ENCODE measurements at places on chromosomes 6 and 20.

DNA sequence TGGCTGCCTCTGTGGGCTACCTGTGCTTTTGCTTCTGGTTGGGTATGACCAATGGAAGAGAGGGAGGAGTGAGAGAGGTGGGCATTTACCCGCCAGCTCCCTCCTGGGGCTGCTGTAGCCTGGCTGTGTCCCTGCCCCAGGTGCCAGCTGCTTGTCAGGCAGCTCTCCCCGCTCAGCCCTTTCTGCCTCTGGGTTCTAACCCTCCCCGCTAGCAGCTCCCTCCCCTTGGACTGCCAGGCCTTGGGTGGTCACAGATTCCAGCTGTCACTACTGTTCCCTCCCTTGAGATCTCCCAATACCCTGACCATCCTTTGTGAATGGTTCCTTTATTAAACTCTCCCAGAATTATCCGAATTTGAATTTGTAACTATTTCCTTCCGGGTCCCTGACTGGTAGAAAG is 95.5 kb upstream of the RNF24 start:
- no peak for DNase-seq

- DNase-seq: no peak
These were observed 326.7 kb upstream of the NOX3 start for GRCh38 chr6:155782320-155782731.

DNA sequence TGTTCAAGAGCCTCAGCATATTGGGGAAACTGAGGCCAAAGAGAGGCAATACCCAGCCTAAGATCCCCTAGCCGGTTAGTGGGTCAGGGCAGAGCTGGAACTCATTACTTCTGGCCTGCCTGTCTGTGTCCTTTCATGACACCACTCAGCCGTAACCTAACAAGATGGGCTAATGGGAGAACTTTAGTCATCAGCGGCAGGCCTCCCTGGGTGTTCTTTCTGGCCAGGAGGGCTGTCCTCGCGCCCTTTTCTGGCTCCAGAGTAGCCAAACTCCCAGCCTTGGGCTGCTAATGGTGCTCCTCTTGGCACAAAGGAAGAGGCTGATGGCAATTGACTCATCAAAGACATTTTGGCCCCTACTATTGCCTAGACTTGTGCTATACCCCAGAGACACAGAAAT is 76.6 kb downstream of the NCR2 start:
- no peak for DNase-seq

DNA sequence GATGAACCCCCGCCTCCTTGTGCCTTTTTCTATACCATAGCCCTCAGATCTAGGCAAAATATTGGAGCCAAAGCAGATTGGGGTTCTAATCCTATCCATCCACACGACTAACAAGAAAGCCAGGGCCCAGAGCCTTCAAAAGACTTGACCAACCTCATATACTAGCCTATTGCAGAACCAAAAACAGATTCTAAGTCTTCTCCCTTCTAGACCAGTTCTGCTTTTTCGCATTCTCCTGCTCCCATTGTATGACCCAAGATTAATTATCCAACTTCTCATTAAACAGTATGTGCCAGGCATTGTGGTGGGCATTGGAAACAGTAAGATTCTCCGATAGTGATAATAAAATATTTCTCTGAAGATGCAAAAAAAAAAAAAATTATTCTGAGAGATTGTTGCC is 113.7 kb upstream of the JARID2 start:
- no peak for DNase-seq

DNA sequence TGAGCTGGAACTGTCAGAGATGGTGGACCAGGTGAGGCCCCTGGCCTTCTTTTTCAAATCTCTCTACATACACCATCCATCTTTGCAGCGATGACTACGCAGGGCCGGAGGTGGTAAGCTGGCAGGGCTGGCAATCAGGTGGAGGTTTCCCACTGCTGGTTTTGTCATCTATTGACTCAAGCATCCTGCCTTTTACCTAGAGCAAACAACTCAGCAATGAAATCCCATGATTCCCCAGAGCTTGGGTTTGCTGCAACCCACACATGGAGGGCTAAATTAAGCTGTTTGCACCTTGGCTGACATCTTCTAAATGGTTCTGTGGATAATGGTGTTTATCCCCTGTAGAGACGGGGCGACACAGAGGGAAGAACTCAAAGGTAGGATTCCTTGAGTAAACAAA is 170.2 kb downstream of the SCP2D1 start:
- no peak for DNase-seq

DNA sequence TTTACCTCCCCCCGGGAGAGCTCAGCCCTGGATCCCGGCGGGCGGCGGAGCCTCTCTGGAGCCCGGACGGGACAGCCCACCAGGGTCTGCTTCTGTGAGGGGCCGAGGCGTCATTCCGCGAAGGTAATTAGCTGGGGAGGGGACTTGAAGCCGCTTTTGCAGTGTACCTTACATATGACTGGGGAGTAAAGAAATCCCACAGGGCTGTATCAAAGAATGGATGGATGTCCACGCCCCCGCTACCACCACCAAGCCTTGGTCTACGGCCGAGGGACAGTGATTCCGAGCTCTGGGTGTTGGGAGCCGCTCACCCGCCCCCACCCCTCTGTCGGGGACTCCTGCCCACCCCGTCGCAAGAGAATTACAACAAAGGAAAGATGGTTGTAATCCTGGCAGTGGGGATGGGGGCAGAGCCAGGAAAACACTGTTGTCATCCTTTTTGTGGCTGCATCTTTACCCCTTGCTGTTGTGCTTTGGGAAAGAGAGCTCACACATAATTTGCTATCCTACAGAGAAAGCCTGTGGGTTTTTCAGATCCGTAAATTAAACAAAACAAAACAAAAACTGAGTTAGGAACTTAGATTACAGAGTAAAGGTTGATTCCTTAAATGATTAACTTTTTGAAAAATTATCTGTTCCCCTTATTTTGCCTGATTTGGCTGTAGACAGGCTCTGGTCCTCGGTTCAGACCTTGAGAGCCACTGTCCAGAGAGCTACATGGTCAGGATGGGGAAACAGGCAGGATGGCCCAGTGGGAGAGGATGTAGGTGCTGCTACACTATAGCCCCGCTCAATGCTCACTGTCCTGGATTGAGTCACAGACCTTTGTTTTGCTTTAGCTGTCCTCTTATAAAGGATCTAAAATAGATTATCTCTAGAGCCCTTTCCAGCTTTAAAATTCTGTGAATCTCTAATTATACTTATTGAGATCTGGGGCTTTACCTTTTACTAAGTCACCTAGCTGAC is 997 bp upstream of the FBXO30 start:
- DNase-seq: no peak

- DNase-seq: no peak
These were observed 17.8 kb downstream of the MAN1A1 start for GRCh38 chr6:119331663-119332286.

- DNase-seq: no peak
These were observed 40.4 kb upstream of the RAB23 start for GRCh38 chr6:57262488-57262887.

GRCh38 chr20:63009045-63009961 is 2.5 kb upstream of the BHLHE23 start:
- DNase-seq: peak; percentile 79

- no peak for DNase-seq
These were observed 42.7 kb downstream of the ANKRD6 start for GRCh38 chr6:89475634-89476033.

GRCh38 chr20:60748086-60748485 is 504.0 kb upstream of the CDH4 start:
- DNase-seq: no peak

GRCh38 chr6:163720005-163720404 is 305.5 kb downstream of the QKI start:
- no peak for DNase-seq

DNA sequence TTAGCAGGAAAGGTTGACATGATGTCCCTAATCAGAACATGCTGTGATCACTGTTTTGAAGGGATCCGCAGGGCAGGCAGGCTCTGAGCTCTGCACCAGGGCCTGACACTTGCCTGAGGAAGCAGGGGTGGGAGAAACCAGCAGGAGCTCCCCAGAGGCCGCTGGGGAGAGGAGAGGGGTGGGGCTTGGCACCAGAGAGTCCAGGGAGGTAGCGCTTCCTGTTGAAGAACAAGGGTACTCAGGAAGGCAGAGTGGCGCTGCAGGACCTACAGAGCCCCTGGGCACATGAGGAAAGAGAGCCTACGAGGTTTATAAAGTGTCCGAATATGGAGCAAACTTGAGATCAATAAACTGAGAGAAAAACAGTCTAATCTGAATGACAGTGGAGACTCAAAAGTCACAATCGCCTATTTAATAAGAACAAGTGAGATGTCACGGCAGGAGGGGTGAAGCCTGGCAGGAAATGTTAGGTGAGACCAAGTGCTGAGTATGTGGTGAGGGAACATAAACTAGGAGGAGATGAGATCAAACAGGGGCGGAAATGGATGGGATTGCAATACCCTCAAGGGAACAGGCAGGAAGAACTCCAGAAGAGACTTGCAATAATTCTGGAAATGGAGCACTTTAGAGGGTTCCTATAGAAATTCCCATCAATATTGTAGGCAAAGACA is 5.8 kb upstream of the TBXT start:
- DNase-seq: no peak

- no peak for DNase-seq
These were observed 86.9 kb downstream of the RAMACL start for GRCh38 chr6:166499350-166500163.

DNA sequence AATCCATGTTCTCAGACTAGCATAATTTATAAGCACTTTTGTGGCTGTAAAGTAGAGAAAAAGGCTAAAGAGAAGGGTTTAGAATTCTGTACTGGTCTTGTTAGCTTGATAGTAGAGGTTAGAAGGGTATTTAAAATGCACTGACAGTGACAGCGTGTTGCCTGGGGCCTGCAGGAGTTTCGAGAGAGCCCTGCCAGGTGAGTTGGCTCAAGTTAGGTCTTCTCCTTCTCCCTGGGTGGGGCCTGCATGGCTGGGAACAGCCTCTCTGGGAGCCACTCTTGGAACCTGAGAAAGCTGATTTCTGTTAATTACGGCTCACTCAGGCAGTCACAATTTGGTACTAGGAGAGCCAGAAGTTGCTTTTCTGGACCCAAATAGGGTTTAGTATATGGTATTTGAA is 103.7 kb downstream of the ARID1B start:
- no peak for DNase-seq

GRCh38 chr20:34404803-34405202 is 41.7 kb downstream of the ITCH start:
- DNase-seq: no peak

GRCh38 chr6:159305159-159305558 is 136.0 kb downstream of the FNDC1 start:
- no peak for DNase-seq

DNA sequence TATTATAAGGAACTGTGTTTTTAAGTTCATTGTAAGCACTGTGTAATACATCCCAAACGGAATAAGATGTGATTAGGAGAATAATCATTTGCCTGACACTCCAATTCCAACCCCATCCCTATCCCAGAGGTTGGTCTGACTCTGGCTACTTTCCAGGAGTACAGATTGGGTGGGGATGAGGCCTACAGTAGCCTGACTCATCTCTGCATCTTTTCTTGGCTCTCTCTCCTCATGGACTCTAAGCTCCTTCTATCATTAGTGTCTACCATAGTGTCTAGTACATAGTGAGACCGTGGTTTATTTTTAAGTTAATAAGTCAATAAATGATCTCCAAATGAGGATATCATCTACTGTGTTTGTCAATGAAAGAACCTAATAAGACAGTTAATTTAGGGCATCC is 92.2 kb upstream of the CNKSR3 start:
- no peak for DNase-seq

DNA sequence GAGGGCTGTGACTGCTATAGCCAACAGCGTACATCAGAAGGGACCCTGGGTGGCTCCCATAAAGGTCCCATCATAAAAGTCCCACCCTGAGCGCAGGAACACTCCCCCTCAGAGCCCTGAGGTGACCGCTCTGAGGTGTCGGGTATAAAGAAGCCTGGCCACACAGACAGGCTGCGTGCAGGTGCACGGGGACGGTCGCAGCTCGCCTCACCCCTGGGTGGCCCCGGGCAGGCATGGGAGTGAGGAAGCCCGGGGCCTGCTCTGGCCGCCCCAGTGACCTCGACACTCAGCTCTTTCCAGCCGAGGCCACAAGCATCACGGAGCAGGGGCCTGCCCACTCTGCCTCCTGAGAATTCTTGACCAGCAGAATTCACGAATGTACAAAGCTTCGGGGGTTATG is 14.4 kb upstream of the RNASET2 start:
- DNase-seq: no peak

- DNase-seq: no peak
These were observed 19.1 kb upstream of the CD93 start for GRCh38 chr20:23105193-23105592.

- no peak for DNase-seq
These were observed 118.8 kb downstream of the CDH4 start for GRCh38 chr20:61370841-61371303.

DNA sequence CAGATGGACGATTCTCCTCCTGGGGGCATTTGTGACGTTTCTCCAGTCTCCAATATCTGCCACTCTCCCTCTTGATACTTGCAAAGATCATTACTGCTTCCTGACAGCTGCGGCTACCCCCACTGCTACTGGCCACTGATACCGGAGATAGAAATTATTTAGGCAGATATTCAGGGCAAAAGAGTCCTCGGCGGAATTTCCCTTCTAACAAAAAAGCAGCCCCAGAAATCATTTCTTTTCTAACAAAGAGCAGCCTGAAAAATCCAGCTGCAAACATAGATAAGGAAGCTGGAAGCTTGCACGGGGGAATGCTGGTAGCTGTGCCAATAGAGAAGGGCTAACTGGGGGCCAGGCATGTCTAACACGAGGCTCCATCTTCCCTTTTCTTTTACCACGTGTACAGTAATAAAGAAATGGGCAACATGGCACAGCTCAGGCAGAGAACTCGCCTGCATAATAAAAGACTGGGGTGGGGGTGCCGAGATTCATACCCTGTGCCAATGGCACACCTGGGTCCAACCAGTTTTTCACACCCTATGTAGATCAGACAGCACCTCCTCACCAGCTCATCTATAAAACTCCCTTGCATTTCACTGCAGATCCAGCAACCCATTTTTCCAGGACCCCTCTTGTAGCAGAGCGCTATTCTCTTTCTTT is 6.1 kb downstream of the TP53RK start:
- DNase-seq: no peak

- DNase-seq: no peak
These were observed 18.3 kb downstream of the MPC1 start for GRCh38 chr6:166364456-166364855.

- no peak for DNase-seq
These were observed 349.2 kb downstream of the TPBG start for GRCh38 chr6:82712826-82713225.

GRCh38 chr6:31354864-31355582 is 2.0 kb downstream of the HLA-B start:
- DNase-seq: no peak

DNA sequence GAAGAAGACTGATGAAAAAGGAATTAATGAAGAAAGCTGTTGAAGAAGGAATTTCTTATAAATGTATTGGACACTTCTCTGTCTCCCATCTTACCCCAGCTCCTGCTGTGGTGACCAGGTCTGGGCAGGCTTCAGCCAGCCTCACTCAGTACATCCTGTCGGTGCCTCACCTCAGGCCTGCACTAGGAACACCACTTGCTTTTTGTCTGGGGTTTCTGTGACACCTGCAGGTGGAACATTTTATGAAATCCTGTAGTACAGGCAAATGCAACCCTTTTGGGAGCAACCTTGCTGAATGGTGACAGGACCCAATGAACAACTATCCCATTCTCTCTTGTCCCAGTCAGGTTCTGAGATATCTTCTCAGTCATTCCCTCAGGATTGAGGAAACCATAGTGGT is 129.7 kb downstream of the PRDM13 start:
- no peak for DNase-seq

GRCh38 chr6:128807577-128807976 is 75.4 kb upstream of the LAMA2 start:
- DNase-seq: no peak

GRCh38 chr20:1654996-1655395 is 2.6 kb downstream of the SIRPG start:
- DNase-seq: no peak
